ENCODE measurements at places on chromosomes 1 and 21.

GRCh38 chr1:40240390-40240789 is 7.3 kb upstream of the TMCO2 start:
- DNase-seq = no peak

GRCh38 chr1:225441314-225442122 is 13.7 kb upstream of the LBR start:
- DNase-seq = no peak

DNA sequence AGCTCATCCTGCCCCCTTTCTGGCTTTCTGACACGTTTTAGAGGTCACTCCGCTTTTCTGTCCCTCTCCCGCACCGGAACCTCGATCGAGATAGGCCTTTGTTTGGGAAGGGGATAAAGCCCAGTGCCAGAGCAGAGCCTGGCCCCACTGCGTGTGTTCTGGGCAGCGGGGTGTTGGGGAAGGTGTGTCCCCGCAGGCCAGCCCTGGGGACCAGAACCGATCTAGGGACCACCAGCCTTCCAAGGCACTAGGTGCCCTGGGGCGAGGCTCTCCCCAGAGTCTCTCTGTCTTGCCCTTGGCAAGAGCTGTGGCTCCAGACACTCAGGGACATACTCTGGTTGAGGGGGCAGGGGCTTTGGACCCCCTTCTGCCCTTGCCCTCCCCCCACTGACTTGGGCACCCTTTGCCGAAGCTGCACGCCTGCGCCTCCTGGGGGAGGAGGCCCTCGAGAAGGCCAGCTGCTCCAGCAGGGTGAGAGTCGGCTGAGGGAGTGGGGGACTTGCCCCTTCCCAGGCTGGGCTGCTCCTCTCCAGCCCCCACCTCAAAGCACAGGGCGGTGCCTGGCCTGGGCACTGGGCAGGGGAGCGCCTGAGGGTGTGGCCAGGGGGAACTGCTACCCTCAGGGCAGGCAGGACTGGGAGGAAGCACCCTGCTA is 16.4 kb downstream of the PRXL2B start:
- DNase-seq = no peak

DNA sequence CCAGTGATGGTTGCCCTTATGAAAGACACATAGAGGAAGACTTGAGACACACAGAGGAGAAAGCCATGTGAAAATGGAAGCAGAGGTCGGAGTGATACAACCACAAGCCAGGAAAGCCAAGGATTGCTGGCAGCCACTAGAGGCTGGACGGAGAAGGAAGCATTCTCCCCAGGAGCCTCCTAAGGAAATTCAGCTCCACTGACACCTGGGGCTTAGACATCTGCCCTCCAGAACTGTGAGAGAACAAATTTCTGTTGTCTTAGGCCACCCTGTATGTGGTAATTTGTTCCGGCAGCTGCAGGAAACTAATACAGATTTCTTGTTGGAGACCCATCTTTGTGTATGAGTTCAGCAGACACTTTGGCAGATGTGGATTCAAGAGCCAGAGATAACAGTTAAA is 126.9 kb upstream of the ATP1A1 start:
- DNase-seq = no peak

DNA sequence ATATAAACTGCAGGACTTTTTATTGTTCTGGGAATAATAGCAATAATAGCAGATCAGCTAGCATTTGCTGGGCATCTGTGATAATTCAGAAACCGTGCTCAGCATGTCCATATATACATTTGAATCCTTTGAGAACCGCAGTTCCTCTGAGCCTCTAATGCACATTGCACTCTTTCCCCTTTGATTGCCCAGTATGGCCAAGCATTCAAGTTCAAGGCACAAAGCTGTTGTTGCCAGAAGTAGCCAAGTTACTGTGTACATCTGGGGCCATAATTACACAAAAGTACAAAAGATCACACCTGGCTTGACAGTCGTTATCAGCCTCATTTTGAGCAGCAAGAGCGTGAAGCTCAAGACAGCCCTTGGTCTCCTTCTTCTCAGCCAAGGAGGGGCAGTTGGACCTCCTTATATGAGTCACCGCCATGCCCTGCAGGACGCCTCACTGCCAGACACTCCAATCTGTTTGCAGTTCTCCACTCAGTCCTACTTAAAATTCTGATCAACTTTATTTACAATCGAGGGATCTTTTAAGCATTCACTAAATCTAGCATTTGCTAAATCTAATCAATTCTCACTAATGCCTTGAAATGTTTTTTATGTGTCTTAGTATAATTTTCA is 216.0 kb downstream of the SLC35F3 start:
- DNase-seq = no peak

- DNase-seq = no peak
Observed at GRCh38 chr1:151416231-151416630, 16.9 kb downstream of the PSMB4 start.

GRCh38 chr1:1223321-1223720 is 8.5 kb downstream of the SDF4 start:
- no peak for DNase-seq

DNA sequence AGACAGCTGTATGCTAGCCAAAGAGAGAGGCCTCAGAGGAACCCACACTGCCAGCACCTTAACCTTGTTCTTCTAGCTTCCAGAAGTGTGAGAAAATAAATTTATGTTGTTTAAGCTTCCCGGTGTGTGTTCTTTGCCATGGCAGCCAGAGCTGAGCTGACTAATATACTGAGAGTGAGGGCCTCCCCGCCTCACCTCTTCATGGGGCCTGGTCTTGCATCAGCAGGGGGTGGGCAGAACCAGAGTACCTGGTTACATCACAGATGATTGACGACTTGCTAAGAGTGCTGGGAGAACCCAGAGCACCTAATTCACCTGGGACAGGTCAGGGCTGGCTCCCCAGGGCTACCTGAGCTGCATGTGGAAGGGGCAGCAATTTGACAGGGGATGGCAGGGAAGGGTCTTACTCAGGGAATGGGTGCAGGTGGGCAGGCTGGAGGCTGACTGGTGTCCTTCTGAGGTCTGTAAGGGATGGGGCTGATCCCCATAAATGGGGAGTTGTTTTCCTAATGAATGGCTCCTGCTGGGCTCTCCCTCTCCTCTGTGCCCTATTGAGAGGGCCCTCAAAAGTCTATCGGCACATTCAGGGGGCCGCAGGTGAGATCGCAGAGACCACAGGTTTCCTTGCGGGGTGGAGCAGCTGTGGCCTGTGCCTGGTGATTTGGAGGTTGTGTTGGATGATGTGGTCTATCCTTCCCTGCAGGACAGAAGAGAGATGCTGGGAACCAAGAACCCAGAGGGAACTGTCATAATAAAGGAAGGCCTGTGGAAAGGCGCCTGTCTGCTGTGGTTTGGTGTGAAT is 60.6 kb upstream of the ETV3 start:
- DNase-seq = no peak

DNA sequence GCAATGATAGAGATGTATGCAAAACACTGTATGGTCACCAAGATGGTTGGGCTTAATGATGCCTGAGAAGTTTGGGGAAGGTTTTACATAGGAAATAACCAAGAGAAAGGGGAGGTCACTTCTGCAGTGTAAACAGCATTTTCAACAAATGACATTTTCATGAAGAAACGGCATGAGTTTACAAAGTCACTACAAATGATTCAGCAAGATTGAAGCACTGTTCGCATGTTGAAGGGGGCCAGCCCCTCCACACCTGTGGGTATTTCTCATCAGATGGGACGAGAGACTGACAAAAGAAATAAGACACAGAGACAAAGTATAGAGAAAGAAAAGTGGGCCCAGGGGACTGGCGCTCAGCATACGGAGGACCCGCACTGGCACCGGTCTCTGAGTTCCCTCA is 234.1 kb upstream of the POGK start:
- no peak for DNase-seq

DNA sequence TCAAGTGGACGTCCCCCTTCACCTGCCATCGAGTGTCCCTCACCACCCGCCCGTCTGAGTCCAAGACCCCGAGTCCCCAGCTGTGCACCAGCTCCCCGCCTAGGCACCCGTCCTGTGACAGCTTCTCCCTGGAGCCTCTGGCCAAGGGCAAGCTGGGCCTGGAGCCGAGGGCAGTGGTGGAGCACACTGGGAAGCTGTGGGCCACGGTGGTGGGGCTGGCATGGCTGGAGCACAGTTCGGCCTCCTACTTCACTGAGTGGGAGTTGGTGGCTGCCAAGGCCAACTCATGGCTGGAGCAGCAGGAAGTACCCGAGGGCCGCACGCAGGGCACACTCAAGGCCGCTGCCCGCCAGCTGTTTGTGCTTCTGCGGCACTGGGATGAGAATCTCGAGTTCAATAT is 63.2 kb downstream of the VWA5B1 start:
- DNase-seq = no peak

GRCh38 chr1:201019321-201019977 is 4.1 kb downstream of the KIF21B start:
- DNase-seq = peak; percentile 61

DNA sequence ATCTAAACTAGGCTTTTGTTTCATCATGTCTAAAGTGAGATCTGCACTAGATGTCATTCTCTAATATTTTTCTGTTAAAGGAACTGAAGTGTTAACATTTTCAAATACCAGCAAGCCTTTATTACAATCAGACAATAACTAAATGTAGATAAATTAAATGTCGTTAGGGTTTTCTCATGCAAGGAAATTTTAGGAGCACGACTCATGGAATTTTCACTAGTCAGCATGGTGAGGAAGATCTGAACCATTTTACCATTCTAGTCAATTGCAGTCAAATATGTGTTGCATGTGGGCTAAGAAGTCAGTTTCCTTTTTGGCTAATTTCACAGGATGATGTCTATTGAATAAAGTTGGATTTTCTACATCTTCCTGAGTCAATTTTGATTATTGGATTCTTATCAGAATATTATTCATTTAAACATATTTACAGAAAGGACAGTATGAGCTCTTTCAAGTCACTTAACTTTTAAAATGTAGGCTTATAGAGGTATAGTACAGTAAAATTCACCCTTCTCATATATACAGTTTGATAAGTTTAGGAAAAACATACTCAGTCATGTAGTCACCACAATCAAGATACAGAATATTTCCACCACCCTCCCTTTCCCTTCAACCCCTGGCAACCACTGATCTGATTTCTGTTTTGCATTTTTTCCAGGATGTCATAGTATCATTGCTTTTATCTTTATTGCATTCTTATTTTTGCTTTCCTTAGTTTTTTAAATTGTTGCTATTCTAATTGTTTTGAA is 9.2 kb downstream of the GCSAML start:
- no peak for DNase-seq

DNA sequence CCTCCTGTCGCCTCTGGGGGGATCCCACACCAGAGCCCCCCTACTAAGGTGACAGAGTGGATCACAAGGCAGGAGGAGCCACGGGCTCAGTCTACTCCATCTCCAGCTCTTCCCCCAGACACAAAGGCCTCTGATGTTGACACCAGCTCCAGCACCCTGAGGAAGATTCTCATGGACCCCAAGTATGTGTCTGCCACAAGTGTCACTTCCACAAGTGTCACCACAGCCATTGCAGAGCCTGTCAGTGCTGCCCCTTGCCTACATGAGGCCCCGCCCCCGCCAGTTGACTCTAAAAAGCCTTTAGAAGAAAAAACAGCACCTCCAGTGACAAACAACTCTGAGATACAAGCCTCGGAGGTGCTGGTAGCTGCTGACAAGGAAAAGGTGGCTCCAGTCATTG is 42.2 kb downstream of the ZBTB17 start:
- no peak for DNase-seq

DNA sequence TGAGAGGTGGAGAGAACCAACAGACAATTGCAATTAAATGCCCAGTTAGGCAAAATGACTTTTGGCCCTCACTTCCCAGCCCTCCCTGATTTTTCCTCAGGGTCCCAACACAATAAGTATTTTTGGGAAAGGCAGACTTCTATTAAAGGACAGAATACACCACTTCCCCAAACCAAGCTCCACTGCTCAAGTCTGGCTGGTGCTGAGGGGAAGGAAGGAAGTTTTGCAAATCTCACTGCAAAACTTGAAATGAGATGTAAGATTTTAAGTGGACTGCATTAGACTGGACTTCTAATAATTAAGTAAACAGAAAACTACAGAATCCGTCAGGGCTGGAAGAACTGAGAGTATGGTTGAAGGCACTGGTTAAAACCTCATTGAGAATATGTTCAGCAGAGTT is 32.2 kb upstream of the CD1D start:
- DNase-seq = no peak

- DNase-seq = no peak
Observed at GRCh38 chr1:200776949-200777348, 38.3 kb downstream of the CAMSAP2 start.

DNA sequence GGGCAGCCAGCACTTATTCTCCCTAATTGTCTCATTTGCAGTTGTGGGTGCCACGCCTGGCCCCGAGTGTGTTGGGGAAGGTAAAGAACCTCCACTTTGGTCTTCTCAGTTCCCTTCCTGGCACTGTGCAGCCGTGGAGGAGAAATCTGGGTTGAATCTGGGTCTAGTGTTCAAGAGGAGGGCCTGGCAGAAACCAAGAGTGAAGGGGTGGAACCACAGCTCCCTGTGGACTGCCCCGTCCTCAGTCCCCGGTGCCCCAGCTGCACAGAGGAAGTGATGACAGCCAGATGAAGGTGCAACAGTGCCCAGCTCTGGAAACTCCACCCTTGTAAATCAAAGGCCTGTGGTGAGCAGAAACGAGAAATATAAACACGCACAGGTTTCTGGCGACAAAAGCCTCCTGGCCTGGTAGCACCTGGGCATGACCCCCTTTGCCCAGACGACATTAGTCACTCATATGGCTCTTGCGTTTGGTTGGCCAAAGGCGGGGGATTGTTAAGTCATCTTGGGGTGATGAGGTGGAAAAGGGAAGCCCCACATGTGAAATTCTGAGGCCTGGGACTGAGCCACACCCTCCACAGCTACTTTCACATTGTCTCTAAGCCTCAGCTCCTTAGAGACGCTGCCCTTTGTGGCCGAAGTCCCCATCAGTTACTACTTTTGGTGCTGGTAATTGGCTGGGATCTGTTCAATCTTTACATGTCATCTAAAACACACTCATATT is 4.2 kb upstream of the ECE1 start:
- peak; percentile 57 for DNase-seq

DNA sequence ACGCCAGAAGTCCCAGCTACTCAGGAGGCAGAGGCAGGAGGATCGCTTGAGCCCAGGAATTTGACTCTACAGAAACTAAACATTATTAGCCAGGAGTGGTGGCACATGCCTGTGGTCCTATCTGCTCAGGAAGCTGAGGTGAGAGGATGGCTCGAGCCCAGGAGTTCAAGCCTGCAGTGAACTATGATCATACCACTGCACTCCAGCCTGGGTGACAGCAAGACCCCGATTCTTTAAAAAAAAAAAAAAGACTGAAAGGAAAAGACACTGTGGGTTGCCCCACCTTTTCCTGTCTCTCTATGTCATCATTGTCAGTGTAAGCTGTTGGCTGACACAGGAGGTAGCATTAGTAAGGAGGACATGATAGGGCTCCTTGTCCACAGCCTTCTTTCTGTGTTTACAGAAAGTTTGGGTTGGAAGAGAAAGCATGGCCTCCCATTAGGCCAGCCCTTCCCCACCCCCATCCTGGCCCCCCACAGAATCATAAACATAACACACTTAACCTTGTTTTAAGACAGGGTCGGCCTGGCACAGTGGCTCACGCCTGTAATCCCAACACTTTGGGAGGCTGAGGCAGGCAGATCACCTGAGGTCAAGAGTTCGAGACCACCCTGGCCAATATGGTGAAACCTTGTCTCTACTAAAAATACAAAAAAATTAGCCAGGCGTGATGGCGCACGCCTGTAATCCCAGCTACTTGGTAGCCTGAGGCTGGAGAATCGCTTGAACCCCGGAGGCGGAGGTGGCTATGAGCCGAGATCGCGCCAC is 20.6 kb upstream of the RCAN3 start:
- DNase-seq = no peak

- DNase-seq = no peak
Observed at GRCh38 chr1:232951180-232951579, 769 bp downstream of the NTPCR start.

- DNase-seq = no peak
Observed at GRCh38 chr1:26320896-26321295, 3.1 kb downstream of the CD52 start.

GRCh38 chr1:220922951-220923350 is 43.7 kb downstream of the HLX start:
- no peak for DNase-seq

Data from stimulated activated CD8-positive, alpha-beta memory T cell treated with anti-CD3 and anti-CD28 coated beads, Interleukin-7, amount 100 ng/mL, for 24 hours (primary cell).